ENCODE measurements at places on chromosomes 2 and 18.

GRCh38 chr2:60708630-60709320 lies 47.3 kb upstream of the PAPOLG start:
- no peak for DNase-seq

DNA sequence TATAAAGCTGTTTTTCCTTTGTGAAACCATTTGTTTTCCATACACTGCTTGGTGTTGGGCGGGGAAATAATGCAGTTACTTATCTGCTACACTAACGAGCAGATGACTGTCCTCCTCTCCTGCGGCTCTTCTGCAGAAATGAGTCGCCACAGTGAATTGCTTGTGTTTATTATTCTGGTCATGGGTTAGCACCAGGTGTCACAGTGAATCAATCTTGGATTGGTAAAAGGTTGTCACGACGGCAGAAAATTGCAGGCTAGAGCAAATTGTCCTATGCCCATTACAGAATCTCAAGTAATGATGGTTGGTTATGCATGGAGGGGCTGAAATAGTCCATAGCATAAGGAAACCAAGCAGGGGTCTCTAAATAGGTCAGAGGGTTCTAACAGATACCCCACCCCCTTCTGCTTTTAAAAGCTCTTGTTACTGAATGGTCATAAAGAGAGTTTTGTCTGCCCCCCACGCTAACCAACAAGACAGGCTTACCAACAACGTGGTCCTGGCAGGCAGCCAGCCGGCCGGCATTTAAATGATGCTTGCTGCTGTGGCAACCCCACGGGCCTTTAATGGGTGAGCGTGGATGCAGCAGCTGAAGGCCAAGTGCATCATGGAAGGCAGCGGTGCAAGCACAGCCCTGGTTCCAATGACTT lies 29.5 kb downstream of the RAB31 start:
- DNase-seq: no peak

DNA sequence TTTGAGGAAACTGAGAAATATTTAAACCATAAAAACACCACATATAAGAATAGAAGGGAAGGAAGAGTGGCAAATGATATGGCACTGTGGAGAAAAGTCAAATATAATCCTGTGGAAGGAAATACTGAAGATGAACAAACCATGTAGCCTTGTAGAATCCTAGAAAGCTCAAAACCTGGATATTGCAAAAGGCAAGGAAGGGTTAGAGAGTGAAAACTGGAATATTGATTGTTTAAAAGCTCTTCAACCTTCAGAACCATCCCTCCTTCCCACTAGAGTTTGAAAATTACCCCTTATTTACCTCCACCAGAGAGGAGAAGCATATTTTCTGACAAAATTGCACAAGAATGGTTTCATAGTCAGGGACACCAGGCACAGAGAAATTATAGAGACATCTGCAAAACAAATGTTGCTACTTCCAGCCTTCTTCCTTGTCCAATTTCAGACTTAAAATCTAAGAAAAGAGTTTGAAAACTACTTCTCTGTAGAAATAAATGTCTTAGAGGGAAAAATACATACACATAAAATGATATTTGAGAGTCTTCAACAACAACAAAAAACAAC lies 48.0 kb downstream of the ANTXR1 start:
- DNase-seq: no peak

DNA sequence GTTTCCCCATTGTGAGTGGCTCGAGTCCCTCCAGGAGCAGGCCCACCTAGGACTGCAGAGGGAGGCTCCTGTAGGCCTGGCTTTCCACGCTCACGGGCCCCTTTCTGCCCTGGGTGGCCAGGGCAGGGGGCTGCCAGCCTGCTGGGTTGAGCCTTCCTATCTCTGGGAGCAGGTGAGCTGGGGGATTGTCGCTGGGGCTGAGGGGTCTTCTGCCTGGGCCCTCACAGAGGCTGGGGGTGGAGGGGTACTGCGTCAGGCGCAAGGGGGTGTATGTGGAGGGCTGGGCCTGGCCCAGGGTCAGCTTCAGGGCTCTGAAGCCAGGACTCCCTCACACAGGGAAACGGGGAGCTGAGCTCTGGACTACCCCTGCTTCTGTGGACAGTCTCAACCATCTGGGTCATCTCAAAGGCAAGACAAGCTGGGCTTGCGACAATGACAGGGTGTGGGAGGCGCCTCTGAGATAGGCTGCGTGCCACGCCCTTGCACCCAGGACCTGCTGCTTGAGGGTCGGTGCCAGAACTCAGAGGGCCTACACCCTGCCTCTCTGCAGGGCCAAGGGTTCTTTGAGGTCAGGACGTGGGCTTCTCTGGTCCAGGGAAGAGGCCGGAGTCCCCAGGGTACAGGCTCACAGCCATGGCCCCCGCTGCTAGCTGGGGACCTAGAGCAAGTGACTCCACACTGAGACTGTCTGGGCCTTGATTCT lies 206.1 kb downstream of the TWIST2 start:
- no peak for DNase-seq

DNA sequence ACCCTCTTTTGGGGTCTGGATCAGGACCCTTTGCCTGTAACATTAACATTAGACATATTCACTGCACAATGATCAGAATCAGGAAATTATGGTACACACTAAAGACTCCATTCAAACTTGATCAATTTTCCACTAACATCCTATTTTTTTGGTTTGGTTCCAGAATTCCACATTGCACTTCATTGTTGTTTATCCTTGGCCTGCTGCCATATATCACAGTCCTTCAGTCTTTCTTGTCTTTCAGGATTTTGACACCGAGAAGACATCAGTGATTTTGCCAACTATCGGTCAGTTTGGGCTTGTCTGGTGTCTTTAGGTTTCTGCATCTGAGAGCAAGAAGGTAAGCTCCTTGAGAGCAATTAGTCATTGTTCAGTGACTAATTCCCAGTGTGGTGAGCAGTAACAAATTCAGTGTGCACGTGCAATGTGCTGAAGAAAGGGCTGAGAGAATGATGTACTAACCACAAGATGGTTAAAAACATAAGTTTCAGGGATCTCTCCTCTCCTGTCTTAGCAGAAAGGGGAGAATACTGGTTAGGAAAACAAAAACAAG lies 23.5 kb downstream of the MARCHF4 start:
- no peak for DNase-seq

DNA sequence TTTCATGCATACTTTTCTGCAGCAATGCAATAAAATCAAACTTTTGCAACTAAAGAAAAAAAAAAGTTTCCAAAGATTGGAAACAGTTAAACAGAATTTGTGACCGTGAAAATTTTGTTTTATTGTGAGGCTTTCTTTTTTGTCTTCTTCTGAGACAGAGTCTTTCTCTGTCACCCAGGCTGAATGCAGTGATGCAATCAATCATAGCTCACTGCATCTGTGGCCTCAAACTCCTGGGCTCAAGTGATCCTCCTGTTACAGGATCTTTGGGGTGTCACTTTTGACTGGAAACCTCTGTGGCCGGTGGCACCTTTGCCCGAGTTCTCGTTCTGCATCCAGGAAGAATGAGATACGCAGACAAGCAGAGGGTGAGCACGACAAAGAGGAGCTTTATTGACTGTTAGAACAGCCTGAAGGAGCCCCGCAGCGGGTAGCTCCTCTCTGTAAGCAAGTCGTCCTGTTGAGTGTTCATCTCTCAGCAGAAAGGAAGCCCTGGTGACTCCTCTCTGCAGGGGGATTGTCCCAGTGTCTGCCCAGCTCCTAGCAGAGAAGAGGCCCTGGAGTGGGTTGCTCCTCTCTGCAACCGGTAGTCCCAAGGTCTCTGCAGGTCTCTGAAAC lies 16.9 kb upstream of the ILKAP start:
- DNase-seq: no peak

- no peak for DNase-seq
Observed at GRCh38 chr2:160363961-160364360, 129.6 kb downstream of the RBMS1 start.

GRCh38 chr2:97717613-97717995 lies 4.2 kb downstream of the ZAP70 start:
- no peak for DNase-seq

DNA sequence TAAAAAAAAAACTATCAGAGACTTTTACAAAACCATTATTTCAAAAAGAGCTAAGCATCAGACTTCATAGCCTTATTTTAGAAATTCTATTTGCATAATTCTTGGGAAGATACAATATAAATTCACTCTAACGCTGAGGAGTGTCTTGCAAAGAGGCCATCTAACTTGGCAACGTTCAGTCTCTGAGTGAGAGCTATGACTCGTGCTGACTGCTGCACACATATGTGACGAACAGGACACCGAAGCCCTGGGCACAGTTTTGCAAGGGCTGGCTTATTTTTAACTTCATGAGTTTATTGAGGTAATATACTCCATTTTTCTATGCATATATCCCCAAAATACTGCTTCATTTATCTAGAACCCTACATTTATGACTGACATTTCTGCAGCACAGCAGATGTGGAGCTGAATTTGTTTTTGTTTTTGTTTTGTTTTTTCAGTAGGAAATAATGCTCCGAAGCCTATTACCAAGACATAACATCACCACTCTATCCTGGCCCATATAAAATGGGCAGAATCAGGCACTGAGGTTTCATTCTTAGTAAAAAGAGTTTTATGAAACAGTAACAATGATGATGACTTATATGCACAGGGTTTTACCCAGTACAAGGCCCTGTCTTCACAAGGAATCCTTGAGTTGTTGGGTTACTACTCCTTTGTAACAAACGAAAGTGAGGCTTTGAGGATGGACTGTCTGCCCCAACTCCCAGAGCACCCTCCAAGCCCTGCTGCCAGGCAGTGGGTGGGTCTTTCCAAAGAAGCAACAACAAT lies 68.3 kb downstream of the CRACDL start:
- DNase-seq: no peak

GRCh38 chr2:37205689-37206341 lies 9.5 kb downstream of the CEBPZOS start:
- DNase-seq: no peak

GRCh38 chr18:3014503-3015203 lies 1.7 kb upstream of the LPIN2 start:
- DNase-seq: no peak

- DNase-seq: no peak
Observed at GRCh38 chr2:205425102-205425501, 257.2 kb upstream of the NRP2 start.
